ENCODE measurements at places on chromosomes 3 and 15.

GRCh38 chr15:86570738-86571137 is 491.1 kb downstream of the AGBL1 start:
- no peak for DNase-seq

DNA sequence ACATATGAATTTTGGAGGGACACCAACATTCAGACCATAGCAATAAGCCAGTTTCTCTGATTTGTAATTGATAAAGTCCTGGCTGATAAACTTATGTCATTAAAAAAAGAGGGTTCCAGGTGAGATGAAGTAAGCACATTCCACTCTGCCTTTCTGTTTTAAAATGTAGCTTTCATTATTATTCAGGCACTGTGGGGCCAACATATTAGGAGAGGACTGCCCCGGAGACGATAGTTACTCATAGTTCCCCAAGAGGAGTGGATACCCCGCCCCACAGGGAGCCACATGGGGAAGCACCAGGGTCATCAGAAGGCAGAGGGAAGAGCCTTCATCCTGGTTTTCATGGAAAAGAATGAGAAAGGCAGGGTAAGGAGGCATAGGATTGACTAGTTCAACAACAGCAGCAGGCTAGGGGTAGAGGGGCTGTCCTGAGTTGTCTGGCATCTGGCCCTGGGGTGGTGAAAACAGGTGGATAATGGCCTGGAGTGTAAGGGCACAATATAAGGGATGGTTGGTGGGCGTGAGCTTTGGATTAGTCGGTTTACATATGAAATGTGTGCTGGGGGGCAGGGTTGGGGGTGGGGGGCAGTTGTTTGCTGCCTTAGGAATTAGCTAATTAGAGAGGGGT is 78.7 kb upstream of the PROK2 start:
- DNase-seq: no peak

GRCh38 chr3:142945023-142945422 is 18.5 kb downstream of the PAQR9 start:
- DNase-seq: no peak

GRCh38 chr3:132037581-132037980 is 2.8 kb upstream of the CPNE4 start:
- DNase-seq: no peak
